ENCODE measurements at places on chromosomes 6 and 20.

- DNase-seq = no peak
Measured at GRCh38 chr6:63635215-63635587, 401 bp upstream of the PHF3 start.

DNA sequence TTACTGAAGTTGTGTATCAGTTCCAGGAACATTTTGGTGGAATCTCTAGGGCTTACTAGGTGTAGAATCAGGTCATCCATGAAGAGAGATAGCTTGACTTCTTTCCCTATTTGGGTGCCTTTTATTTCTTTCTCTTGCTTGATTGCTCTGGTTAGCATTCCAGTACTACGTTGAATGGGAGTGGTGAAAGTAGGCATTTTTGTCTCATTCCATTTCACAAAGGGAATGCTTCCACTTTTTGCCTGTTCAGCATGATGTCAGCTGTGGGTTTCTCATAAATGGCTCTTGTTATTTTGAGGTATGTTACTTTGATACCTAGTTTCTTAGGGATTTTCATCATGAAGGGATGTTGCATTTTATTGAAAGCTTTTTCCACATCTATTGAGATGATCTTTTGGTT, 195.3 kb downstream of the MOXD1 start:
- DNase-seq = no peak

DNA sequence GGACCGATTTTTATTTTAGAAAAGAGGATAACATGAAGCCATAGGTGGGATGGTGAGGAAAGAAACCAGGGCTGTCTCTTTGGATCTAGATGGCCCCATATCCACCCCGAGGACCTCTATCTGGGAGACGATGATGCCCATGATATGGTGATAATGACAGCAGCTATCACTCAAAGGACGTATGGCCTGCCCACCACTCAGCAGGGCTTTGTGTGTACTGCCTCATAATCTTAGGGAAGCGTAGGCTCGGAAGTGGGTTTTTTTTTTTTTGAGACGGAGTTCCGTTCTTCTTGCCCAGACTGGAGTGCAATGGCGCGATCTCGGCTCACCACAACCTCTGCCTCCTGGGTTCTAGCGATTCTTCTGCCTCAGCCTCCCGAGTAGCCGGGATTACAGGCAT, 8.2 kb upstream of the TAF8 start:
- no peak for DNase-seq

DNA sequence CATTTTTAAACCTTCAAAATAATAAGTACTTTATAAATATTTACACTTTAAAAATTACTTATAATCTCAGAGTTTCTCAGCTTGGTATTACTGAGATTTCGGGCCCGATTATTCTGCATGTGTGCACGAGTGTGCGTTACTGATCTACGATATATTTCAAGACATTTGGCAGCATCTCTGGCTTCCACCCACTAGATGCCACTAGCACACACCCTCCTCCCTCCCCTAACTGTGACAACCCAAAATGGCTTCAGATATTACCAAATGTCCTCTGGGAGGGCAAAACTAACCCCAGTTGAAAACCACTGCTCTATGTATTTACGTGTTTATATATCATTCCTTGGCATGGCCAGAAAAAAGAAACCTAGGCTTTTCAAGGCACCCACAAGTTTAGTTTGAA, 95.9 kb downstream of the FYN start:
- no peak for DNase-seq

GRCh38 chr20:59276938-59277337, 23.5 kb upstream of the EDN3 start:
- no peak for DNase-seq

DNA sequence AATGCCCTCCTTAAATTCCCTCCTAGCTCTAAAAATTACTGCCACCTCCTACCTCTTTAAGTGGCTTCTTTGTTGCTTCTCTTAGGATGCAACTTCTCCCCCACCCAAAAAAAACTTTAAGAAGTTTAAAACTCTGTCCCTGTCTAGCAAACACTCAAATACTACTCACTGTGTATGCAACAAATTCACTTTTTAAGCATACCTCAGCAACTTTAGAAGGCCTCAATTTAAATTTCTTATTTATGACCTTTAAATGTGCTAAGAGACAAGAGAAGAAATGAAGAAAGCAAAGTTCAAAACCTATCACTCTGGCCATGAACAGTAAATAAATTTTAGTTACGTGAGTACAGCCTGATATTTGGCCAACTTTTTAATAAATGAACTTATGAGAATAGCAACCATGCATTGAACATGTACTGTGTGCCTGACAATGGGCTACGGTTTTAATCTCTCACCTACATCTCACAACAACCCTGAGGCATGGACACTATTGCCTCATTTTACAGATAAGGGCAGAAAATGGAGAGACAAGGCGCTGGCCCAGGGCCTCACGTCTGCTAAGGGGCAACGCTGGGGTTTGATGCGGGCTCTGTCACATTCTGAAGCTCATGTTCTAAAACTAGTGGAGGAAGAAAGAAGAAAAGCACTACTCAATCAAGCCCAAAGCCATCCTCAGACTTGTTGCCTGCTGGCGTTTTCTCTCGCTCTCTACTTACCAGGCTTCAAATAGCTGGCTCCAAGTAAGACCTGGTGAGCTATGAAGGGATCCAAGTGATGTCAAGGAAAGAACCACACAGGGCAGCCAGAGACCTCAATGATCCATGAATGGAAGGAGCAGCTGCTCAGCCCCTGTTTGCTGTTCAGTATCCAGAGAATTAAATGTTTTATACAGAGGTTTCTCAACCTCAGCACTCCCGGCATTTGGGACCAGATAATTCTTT, 99.8 kb downstream of the TBC1D7 start:
- DNase-seq = no peak

- no peak for DNase-seq
Measured at GRCh38 chr6:38713812-38714211, 1.3 kb upstream of the DNAH8 start.

DNA sequence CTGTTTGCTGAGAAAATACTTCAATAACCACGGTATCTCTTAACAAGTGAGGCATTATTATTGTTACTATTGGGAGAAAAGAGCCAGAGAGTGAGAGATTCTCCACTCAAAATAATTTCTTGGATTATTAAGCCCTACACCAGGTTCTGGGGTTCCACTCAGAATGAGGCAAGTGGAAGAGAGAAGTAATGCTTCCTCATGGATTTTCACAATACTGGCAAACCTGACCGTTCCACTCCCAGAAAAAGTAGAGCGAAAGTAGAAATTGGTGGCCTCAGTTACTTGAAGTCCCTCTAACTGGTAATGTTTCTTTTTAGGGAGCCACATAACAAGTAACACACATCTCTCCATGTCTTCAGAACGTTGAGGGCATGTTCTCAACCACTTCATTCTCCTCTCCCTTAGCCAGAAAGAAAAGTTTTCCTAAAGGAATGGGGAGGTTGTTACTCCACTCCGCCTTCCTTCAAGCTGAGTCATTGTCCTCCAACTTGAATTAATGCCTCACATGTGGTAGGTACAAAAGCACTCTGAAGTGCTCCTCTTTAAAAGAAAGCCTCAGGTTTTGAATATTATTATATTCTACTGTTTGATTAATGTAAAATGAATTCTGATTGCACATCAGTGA, 1.9 kb downstream of the BAG2 start:
- DNase-seq = no peak

Data from globus pallidus (tissue), 1 donor.